ENCODE measurements at places on chromosomes 3 and 15.

DNA sequence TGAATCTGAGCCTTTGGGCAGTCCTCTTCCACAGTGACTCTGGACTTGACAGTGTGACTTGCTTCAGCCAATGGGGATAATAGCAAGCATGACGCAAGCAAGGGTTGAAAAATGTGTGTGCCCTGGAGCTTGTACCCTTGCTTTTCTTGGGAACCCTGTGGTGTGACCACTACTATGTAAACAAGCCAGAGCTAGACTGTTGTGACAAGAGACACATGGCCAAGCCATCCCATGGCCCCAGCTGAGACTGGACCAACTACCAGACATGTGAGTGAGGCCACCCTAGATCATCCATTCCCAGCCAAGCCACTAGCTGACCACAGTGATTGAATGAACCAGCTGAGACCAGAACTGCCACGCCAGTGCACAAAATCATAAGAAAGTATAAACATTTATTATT lies 11.8 kb downstream of the MYO1E start:
- peak; percentile 65 for DNase-seq

- DNase-seq, result no peak
These were observed 39.4 kb upstream of the CCR4 start for GRCh38 chr3:32912046-32912445.

DNA sequence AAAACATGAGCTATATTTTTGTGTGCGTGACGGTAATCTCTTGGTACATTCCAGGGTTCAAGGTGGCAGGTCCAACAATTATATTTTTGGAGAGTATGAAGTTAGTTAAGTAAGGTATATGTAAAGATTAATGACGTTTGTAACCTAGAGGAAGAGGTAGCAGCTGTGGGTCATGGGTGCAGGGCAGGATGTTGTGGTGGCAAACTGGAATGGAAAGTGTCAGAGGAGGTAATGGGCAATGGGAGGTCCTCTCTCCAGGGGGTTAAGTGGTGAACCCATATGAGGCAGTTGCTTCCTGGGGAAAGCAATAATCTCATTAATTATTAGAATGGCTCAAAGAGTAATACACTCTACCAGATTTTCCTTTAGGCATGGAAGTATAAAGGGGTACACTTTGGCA lies 1.0 kb upstream of the CD200R1L start:
- DNase-seq, result no peak

GRCh38 chr3:50961386-50961785 lies 286.7 kb downstream of the DOCK3 start:
- DNase-seq, result no peak

DNA sequence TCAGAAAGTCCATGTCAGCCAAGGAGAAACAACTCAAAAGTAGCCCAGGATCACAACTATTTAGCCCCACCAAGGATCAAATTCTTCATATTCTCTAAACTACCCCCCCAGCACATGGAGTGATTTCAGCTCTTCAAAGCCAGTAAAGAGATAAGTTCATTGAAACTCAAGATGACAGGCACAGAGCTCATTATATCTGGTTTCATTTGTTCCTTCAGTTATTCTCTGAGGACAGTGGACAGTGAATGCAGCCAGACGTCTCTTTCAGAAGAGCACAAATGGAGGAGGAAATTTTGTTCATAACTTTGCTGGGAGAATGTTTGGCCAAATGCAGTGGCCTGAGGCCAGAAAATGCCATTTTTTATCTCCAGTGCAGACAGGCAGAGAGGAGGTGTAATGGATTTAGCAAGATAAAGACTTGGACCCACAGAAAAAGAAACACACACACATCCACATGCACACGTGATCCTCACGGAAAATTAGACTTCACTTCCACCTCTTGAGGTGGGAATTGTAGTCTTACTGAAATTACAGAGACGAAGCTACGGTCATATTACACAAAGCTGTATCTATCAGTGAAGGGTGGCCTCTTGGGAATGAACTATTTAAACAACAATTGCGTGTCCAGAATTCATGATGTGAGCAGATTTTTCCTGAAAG lies 64.6 kb downstream of the HES1 start:
- DNase-seq, result no peak

GRCh38 chr15:98943601-98944151 lies 63.9 kb downstream of the PGPEP1L start:
- DNase-seq, result no peak

GRCh38 chr3:17945799-17946399 lies 203.5 kb upstream of the TBC1D5 start:
- DNase-seq, result no peak

- peak; percentile 57 for DNase-seq
These were observed 9.2 kb downstream of the IGF2BP2 start for GRCh38 chr3:185815391-185816282.

DNA sequence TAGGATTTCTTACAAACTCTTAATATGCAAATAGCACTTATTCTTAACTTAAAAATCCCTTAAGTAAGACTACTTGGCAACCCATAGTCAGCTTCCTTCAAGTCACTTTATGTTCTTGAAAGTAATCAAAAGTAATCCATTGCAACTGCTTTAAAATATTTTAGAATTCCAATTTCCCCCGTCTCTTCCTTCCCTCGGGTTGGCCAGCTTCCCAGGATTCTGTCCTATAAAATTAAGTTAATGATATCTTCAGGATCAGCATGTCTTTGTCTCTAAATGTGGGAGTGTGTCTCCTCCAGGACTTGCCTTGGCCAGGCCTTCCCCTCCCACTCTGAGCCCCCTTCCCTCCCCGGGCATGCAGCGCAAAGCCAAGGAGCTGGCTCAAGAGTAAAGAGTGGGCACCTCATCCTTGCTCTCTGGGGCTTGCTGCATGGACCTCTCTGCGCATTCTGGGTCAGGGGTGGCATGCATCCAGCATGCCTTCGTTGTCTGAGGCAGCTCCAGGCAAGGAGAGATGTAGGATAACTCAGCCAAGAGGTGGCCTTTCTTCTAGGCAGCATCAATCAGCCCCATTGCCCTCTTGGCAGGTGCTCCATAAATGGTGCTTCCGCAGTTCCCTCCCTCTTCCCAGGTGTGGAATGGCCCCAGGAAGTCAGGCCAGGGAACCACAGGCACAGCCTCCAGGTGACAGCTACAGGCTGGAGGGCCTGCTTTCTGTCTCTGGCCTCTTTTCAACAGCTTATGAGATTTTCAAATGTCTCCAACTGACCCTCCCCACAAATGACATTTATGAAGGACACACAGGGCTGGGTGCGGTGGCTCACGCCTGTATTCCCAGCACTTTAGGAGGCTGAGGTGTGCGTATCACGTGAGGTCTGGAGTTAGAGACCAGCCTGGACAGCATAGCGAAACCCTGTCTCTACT lies 108.7 kb upstream of the ALDH1A3 start:
- no peak for DNase-seq

- no peak for DNase-seq
These were observed 39.1 kb downstream of the SCAPER start for GRCh38 chr15:76866008-76866407.

DNA sequence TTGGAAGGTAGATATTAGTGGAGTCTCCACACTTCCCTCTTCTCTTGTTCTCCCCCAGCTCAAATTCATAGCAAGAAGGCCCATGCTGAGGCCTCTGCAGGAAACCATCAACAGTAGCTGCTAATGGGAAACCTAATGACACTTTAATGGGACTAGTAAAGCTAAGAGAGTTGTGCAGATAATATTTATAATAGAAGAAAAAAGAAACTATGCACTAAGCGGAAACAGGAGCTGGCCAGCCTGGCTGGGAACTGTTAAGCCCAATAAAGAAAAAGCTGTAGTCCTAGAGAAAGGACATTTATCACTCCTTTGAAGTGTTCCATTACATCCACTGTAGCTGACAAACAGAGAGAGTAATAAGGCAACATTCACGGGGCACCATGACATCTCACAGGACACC lies 229.6 kb downstream of the IGSF11 start:
- DNase-seq, result no peak

- peak; percentile 86 for DNase-seq
These were observed 11.4 kb downstream of the CCDC14 start for GRCh38 chr3:123949641-123950040.

DNA sequence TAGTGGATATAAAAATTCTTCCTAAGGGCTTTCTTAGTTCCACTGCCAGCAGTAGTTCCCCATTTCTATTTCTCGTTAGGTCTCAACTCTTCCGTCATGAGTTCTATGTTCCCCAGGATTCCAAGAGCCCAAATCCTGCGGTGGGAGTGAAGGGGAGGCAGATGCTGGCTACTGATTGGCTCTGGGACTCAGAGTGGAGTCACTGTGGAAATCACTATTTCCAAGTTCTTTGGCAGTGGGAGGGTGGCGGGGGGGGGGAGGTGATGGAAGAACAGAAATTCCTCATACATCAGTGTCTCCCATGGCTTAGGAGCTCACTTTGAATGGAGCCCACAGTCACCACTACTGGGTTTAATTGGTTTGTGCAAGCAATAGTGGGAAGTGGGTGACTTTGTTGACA lies 5.6 kb downstream of the CCR1 start:
- no peak for DNase-seq

DNA sequence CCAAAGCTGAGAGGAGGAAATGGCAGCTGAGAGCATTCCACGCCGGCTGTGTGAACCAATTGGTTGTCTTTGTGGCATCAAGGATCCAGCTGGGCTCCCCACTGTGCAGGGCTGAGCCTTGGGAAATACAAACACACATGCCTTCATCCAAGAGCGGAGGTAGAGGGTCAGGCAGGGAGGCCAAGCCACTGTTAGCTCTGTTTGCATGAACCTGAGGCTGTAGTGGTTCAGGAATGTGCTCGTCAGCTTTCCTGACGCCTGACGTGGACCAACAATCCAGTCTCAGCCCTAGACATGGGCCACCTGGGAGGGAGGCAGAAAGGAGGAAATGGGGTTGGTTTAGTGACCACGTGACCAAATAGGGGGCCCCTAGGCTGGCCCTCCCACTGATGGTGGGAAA lies 276.9 kb downstream of the TLE3 start:
- DNase-seq, result peak; percentile 51

DNA sequence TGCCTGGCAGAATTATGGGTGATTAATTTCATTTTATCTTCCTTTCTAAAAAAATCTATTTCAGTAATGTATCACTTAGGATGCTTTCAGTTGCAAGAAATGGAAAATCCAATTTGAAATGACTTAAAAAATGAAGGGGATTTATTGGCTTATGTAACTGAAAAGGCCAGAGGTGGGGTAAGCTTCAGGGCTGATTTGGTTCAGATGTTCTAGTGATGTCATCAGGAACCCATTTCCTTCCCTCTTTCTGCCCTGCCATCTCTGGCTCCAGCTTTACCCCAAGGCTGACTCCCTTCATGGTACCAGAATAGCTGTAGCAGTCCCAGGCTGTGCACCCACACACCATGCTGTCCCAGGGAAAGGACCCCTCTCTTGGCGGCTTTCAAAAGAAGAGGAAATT lies 18.5 kb upstream of the REC114 start:
- DNase-seq, result no peak

DNA sequence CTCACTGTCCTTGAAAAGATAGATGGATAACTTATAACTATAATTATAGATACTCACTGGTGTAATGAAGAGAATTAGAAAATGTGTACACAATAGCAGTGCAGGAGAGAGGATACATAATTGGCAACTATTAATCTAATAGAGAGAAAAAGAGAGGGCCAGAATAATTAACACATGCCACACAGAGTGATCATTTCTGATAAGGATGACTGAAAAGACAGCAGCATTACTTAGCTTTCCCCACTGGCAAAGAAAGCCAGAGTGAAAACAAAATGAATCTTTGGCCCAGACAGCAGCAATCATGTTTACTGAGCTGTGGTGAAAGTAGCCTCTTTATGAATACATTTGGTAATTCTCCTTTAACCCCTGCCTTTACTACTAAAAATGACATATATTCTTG lies 493.3 kb upstream of the ROBO1 start:
- DNase-seq, result no peak

- no peak for DNase-seq
These were observed 66.8 kb downstream of the CHRNA7 start for GRCh38 chr15:32096916-32097617.

DNA sequence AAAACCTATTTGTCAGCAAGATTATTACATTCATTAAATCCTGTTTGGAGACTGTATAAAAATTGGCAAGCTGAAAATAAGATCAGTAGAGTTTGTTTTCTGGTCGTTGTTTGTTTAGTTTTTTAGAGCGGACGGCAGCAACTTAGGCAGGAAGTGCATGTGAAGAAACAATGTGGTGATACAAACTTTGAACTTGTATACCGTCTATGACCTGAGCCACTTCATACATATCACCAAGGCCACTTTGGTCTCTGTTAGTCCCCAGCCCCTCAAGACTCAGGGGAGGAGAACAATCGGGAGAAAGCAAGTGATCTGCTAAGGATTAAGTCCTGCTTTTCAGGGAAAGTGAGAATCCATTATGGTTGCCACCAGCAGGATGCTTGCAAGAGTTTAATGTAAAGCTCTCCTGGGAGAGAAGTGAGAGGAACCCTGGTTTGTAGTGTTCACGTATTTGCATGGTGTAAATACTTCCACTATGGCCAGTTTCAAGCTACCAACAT lies 31.1 kb downstream of the RASGRP1 start:
- no peak for DNase-seq

- peak; percentile 78 for DNase-seq
These were observed 664 bp downstream of the PARP3 start for GRCh38 chr3:51942603-51943450.

DNA sequence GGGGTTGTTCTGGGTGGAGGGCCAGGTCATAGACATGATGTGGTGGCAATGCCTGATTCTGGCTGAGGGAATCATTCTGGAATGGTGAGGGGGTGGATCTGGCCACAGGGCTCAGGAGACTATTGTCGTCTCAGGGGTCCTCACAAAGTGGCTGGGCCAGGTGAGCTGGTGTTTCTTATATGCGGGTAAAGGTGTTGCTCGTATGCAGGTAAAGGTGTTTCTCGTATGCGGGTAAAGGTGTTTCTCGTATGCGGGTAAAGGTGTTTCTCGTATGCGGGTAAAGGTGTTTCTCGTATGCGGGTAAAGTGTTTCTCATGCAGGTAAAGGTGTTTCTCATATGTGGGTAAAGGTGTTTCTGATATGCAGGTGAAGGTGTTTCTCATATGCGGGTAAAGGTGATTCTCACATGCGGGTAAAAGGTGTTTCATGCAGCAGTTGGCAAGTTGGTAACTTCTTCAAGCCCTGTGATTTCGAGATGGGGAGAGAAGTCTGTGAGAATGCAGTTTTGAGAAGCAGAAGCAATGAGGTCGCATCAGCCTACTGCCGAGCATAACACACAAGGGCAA lies 10.5 kb upstream of the MUC4 start:
- no peak for DNase-seq

- no peak for DNase-seq
These were observed 7.9 kb downstream of the VIPR1 start for GRCh38 chr3:42510325-42510724.

DNA sequence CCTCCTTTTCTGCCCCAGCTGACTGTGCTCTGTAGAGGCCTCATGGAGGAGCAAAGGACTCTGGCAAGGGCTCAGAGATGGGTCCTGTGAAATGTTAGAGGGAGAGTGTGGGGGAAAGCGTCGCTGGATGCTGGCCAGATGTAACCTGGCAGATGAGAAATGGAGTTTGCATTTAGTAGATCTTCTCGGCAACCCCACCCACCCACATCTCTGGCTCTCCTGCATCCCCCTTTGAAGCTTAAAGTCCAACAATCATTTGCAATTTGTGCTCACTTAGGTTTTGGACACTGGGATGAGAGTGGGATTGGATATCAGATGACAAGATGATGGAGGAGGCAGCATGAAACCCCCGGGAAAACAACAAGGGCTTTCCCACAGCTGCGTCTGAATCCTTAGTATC lies 523.6 kb upstream of the MCTP2 start:
- DNase-seq, result no peak
